ENCODE measurements at places on chromosomes 2 and 18.

- no peak for DNase-seq
Observed at GRCh38 chr2:209970271-209970670, 32.2 kb upstream of the RPE start.

- no peak for DNase-seq
Observed at GRCh38 chr18:73959352-73959751, 188.3 kb downstream of the FBXO15 start.

- DNase-seq, result no peak
Observed at GRCh38 chr18:70333757-70334156, 44.9 kb downstream of the SOCS6 start.

DNA sequence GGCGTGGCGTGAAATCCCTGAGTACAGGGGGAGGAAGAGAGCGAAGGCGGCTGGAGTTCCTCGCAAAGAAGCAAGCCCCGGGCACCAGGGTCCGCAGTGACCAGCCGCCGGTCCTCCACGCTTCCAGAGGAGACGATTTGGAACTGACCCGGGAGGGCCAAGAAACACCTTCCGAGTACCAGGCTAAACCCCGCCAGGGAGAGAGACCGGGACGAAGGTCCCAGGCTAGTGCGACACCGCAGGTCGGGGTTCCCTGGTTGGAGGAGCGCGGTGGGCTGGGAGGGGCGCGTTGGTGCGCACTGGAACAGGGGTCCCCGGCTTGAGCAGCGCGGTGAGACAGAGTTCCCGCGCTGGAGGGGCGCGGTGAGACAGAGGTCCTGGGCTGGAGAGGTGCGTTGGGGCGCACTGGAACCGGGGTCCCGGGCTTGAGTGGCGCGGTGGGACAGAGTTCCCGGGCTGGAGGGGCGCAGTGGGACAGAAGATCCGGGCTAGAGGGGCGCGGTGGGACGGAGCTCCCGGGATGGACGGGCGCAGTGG, 901 bp downstream of the WDFY1 start:
- no peak for DNase-seq

DNA sequence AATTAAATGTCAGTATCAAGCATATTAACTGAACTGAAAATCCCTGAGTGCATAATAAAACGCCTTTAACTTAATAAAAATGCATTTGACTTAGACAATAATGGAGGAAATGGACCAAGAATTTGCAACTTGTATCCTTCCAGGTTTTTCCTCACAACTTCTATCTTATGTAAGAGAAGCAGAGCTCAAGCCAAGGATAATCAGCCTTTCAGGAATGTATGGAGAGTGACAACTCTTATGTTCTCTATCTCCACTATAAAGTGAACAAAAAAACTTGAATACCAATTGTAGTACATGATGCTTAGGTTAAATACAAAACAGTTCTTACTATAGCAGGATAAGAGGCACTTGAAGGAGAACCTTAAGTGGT, 64.8 kb upstream of the CYP26B1 start:
- DNase-seq, result no peak

- DNase-seq, result no peak
Observed at GRCh38 chr2:212136216-212136795, 402.3 kb downstream of the ERBB4 start.

DNA sequence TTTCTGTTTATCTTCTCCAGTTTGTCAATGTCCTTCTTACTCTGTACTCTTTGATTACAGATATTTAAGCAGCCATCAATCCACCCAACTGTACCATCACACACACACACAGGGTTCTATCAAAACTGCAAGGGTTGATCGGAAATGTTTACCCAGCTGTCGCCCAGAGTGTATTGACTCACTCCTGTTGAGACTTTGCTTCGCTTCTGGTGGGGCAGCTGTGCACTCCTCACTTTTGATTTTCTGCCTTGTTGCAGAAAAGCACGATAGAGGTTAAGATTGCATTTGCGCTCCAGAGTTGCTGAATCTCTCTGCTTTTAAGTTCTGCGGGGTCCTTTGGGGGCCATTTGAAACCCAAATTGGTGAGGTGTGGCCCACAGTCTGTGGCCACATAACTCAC, 216.2 kb downstream of the SETBP1 start:
- no peak for DNase-seq

DNA sequence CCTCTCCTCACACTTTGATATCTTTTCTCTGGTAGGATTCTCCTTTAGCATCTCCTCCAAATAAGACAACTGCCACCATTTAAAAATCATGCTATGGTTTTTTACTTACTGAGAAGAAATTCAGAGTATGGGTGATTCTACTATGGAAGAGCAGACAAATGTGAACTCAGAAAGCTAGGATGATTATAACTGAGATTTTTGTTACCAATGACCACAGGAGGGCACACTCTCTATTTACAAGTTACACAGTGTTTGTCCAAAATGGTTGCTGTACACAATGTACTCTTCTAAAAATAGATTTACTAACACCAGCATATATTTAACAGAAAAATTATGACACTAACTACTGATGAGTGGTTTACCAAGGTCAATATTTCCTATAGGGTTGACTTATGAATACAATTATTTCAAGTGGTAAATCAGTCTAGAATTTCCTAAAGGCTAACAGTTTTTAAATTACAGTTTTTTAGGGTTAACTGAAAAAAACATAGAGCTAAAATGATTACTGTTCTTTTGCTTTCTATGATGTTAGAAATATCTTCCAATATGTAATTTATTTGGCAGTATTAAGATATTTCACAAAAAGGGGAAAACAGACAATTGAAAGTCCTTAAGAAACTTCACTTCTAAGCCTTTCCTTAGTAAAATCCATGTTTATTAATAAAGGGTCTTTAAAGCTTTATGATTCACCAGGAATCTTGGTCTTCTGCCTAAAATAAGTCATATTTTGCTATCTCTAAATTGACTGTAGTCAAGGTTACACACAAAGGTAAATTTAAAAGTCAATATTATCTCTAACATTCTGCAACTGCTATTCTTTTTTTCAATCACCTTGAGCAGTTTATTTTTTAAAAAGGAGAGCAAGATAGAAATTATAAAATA, 57.2 kb downstream of the MAP4K3 start:
- no peak for DNase-seq

DNA sequence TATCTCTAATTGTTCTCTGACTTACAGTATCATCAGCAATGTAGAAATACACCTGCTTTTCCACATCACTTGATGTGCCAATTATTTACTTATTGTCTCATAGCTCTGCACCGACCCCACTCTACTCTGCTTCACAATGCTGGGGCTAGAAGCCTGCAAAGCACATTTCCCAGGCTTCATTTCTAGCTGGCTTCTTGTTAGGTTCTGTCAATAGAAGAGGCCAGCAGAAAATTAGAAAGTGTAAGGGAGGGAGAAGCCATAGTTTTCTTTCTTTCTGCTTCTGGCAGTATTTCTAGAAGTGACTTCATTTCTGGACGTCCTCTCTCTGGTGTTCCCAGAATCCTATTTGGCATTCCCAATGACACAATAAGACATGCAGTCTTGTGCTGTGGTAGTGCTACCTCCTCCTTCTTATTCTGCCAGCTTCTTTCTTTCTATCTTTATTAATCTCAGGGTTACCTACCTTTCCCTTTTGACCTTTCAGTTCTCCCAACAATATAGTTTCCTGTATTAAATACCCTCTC, 12.5 kb upstream of the TANC1 start:
- no peak for DNase-seq

- peak; percentile 42 for DNase-seq
Observed at GRCh38 chr2:98465456-98466226, 21.0 kb downstream of the INPP4A start.

All from NK-92 treated with Interleukin-12 subunit alpha and Interleukin-12 subunit beta, amount 100 ng/mL, for 24 hours (cell line).